ENCODE measurements at places on chromosomes 5 and 9. TPM values are rescaled to one million over a fixed set of nuclear protein-coding genes. Genes with fewer than 3 reads are reported as not detected.

CDH9 gene
- total RNA-seq = not detected

PCDHB12 gene
- not detected for total RNA-seq

GCNT1 gene
- 16.4 TPM for total RNA-seq

MYMK gene
- total RNA-seq = not detected

NCBP1 gene
- 58.2 TPM for total RNA-seq

RCL1 gene
- total RNA-seq = 39.5 TPM

CDC14B gene
- total RNA-seq = 2.7 TPM

CTXN3 gene
- not detected for total RNA-seq

HTR4 gene
- not detected for total RNA-seq

ENTPD2 gene
- total RNA-seq = not detected

LRRC19 gene
- total RNA-seq = not detected

CARTPT gene
- total RNA-seq = not detected

SLC2A6 gene
- 14.3 TPM for total RNA-seq

CCDC192 gene
- total RNA-seq = not detected

TESK1 gene
- 47.9 TPM for total RNA-seq

SPAAR gene
- total RNA-seq = not detected

CERCAM gene
- total RNA-seq = 2.2 TPM

GGTA1 gene
- not detected for total RNA-seq

GFI1B gene
- total RNA-seq = not detected

ROPN1L gene
- total RNA-seq = 0.21 TPM

SLC27A4 gene
- 37.5 TPM for total RNA-seq

PKN3 gene
- total RNA-seq = 8.4 TPM

ELOVL7 gene
- total RNA-seq = 0.04 TPM

FUT7 gene
- total RNA-seq = not detected

CAMK2A gene
- not detected for total RNA-seq

CAVIN4 gene
- 0.21 TPM for total RNA-seq

FAM153A gene
- total RNA-seq = 6.3 TPM

GABBR2 gene
- total RNA-seq = not detected

CD14 gene
- total RNA-seq = 0.70 TPM

NPDC1 gene
- 28.2 TPM for total RNA-seq

FASTKD3 gene
- total RNA-seq = 20.3 TPM

COL15A1 gene
- total RNA-seq = 0.02 TPM

TRIM14 gene
- total RNA-seq = 44.6 TPM

IQGAP2 gene
- 51.6 TPM for total RNA-seq

TMEM215 gene
- not detected for total RNA-seq

ELAVL2 gene
- not detected for total RNA-seq

RASA1 gene
- 24.1 TPM for total RNA-seq

OCLN gene
- total RNA-seq = 0.61 TPM

ATG10 gene
- 9.1 TPM for total RNA-seq

MUSK gene
- not detected for total RNA-seq

PLGRKT gene
- total RNA-seq = 35.7 TPM

CCL27 gene
- 0.29 TPM for total RNA-seq

CCNI2 gene
- total RNA-seq = 9.3 TPM

LCN9 gene
- not detected for total RNA-seq

SLC30A5 gene
- total RNA-seq = 70.9 TPM

CCDC152 gene
- total RNA-seq = 13.9 TPM

SPATA31D4 gene
- not detected for total RNA-seq

FABP6 gene
- total RNA-seq = not detected

DBN1 gene
- total RNA-seq = 102 TPM

SLC6A7 gene
- total RNA-seq = not detected

GNG10 gene
- 26.4 TPM for total RNA-seq

TYRP1 gene
- not detected for total RNA-seq

NDUFAF2 gene
- 43.8 TPM for total RNA-seq

SPATA31A3 gene
- not detected for total RNA-seq

C9orf50 gene
- not detected for total RNA-seq
